ENCODE measurements at places on chromosomes 12 and 14.

DNA sequence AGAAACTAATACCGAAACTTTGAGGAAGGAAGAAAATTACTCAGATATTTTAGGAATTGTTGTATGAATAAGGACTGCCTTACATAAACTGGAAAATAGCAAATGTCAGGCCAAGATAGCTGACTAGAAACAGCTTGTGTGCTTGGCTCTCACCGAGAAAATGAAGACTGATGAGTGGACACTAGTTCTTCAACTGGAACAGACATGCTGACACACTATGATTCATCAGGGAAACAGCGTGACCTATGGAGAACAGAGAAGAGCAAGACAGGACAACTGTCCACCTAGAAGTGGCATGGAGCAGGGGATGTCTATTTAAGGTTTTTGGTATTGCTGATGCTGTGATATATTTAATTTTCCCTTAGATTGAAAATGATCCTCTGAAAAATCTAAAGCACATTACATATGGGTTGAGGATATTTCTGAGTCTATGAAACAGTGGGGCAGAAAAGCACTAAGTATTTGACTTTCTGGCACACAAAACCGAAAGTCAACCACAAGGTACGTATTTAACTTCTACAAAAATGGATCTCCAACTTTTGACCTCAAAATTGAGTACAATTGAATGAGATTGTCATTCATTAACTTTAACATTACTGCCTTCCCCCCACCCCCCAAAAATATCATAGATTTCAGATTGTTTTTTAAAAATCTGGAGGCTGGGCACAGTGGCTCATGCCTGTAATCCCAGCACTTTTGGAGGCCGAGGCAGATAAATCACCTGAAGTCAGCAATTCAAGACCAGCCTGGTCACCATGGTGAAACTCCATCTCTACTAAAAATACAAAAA is 863.2 kb downstream of the LRFN5 start:
- DNase-seq, result no peak

DNA sequence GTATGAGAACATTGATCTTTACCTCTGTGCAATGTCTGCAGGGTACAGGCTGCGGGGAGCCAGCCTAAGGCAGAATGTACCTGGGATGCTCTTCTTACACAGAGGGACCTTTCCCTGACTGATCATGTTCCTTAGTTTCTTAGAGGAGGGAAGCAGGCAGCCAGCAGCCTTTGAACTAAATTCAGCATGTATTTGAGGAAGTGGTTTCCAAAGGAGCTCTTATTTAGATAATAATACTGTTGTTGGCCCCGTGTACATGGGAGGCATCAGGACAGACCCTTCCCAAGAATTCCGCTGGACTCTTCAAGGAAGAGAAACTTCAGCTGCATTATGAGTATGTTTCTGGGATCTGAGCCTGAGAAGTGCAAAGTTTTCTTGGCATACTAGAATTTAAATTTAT is 98.8 kb downstream of the CCDC92 start:
- DNase-seq, result no peak

DNA sequence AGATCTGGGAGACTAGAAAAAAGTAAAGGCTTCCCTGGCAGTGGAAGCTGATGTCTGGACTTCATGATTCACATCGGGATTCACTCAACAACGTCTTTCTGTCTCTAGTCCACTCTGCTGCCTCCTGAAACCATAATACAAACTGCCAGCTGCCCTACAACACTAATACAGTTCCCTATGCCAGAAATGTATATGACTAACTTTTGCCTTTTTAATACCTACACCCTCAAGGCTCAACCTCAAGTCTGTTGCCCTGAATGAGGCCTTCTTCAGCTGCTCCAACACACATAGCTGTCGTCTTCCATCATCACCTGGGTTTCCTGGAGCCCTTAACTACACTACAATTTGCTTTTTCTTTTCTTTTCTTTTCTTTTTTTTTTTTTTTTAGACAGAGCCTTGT is 182.7 kb upstream of the BCL2L14 start:
- no peak for DNase-seq

- no peak for DNase-seq
Observed at GRCh38 chr14:25472700-25473099, 422.8 kb upstream of the STXBP6 start.

- DNase-seq, result no peak
Observed at GRCh38 chr12:66978802-66979201, 290.4 kb upstream of the CAND1 start.

DNA sequence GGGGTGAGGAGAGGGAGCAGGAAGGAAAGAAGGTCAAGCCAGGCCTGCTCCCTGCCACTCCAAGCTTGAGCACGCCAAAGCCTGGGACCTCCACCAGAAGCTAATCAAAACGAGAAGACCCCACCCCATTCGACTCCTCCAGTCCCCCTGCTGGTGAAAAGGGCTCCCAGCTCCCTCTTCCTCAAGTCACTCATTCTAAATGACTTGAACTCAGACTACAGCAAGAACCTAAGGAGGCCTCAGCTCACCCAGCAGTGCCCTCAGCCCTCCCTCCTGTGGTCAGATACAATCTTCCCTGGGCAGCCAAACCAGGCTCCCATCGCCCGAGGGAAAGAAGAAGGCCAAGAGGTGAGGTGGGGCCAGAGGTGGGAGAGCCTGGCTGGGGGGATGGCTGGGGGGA is 17.4 kb downstream of the HDAC7 start:
- no peak for DNase-seq

DNA sequence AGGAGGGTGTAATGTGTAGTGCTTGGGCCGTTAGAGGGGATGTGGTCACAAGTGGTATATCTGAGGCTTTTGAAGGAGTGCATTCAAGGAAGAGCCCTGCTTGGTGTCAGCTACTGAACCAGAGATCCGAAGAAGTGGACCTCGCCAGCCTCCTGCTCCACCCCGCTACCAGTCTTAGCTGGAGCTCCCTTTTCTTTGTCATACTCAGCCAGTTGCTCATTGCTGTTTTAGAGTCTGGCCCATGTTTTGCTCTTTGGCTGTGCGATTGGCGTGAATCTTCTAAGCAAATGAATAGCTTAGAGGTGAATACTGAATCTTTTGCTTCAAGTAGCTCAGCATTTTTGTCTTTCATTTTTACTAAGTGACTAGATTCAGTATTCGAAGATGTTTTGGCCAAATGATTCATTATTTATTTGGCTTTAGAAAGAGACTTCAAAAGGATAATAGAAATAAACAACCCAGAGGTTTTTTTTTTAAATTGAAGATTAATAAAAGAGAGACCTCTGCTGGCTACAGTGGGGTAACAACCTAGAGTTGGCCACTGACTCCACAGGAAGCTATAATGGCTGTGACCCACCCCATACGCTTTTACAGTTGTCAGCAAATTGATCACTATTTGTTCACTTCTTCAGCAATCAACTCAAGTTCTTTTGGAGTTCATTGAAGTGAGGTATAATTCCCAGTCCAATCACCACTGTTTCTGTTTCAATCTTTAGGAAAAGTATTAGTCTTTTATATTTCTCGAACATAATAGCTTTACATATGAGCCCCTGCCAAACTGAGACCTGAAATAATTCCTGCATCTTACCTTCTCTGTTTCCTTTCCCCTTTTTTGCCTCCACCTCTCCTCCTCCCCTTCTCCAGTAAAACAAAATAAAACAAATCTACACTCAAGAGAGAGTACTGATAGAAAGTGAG is 19.9 kb downstream of the CDKN1B start:
- no peak for DNase-seq

DNA sequence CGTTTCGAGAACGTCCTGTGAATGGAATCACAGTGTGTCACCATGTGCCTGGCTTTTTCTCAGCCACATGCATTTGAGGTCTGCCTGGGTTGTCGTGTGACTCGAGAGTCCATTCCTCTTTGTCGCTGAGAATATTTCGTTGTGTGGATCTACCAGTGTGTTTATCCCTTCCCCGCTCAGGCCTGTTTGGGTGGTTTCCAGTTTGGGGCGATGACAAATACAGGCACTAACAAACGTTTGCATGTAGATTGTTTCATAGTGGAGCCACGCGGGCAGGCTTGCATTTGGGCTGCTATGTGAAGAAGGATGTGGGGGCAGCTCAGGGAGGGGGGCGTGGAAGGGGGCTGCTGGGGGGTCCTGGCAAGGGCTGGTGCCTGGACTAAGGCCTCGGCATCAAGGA is 14.1 kb downstream of the RIN3 start:
- no peak for DNase-seq

DNA sequence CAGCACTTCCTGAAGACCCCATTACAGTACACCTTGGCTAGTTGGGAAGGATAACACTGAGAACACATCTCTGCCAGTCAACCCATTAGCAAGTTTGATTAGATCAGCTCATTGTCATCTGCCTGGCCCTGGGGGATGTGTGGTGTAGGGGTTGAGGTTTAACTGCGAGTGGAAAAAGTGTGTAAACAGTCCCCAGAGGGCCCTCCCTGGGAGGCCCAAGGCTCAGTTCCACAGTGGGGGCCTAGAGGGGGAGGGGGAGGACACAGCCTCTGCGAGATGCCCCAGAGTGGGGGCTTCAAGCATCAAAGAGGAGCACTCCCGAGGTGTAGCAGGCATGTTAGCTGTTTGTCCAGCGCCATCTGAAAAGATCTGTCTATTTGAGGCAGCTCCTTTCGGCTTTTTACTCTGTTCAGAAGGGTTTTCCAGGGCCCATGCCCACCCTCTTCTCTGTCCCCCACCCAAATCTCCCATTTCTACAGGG is 344 bp downstream of the LPAR5 start:
- no peak for DNase-seq

GRCh38 chr14:87990682-87991081 is 2.3 kb downstream of the GALC start:
- no peak for DNase-seq

GRCh38 chr12:59699421-59700152 is 103.8 kb downstream of the SLC16A7 start:
- DNase-seq, result peak; percentile 59

GRCh38 chr12:32419520-32419960 is 20.2 kb downstream of the FGD4 start:
- DNase-seq, result no peak

- DNase-seq, result peak; percentile 75
Observed at GRCh38 chr12:110546339-110546738, 36.8 kb downstream of the PPTC7 start.

DNA sequence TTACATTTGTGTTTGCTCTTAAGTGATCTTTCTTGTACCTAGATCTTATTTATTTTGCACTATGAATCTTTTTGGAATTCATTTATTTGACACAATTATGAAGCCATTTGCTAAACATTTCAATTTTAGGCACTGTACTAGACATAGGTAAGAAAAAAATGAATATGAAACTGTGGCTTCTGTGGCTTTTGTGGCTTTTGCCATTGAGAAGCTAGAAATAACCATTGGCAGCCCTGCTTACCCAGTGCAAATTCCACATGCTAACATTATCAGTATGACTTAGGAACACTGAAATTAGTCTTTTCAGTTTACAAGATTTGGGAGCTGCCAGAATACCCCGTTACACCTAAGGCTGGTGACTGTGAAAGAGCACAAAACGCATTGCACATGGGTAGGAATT is 60.1 kb downstream of the FSCB start:
- no peak for DNase-seq

DNA sequence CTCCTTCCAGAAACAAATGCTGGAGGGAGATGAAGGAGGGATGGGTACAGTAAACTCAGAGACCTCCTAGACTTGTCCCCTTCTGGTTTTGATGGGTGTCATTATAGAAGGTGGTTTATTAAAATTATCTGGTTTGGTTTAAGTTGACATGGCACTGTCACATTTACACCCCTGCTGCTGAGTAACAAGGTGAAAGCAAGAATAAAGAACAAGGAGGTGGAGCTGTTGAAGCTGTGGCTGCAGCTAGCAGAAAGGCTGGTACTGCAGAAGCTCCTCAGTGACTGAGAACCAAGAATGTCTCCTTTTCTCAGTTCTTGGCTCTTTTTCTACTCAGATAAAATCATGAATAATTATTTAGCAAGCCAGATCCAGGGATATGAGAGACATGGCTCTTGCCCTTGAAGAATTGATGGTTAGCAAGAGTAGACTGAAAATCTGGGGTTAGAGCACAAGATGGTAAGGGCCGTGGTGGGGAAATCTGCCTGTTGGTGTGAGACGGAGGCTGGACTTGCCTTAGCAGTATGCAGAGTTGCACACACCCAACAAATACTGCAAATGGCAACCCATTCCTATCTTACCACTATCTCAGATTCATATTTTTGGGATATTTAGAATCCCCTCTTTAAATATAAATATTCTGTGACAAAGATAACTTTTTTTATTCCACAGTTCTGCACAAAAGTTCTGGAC is at the start of gene GZMH:
GZMH (minus strand) TSS at position 31 of the 690 bp plus-strand sequence. CDS start 72 bp downstream, outside the sequence.
- DNase-seq, result no peak

All from AG04449 (cell line).